ENCODE measurements at places on chromosomes 4 and X.

DNA sequence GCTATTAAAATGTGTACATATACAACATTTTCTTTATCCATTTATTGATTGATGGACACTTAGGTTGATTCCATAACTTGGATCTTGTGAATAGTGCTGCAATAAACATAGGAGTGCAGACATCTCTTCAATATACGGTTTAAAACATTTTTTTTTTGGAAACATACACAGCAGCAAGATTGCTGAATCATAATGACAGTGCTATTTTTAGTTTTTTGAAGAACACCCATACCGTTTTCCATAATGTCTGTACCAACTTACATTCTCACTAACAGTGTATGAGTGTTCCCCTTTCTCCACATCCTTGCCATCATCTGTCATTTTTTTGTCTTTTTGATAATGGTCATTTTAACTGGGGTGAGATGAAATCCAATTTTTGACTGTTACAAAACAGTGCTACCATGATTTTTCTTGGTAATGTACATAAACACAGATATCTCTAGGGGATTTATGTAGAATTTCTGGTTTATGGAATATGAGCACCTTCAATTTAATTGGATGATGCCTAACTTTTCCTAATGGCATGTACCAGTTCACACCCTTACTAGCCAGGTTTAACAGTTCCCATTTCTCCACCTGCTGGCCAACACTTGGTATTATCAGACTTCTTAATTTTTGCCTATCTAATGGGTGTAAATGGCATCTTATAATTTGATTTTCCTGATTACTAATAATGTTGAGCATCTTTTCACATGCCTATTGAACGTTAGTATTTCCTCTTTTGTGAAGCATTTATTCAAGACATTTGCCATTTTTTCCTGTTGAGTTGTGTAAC, 21.0 kb upstream of the TMSB15B start:
- DNase-seq, result no peak

DNA sequence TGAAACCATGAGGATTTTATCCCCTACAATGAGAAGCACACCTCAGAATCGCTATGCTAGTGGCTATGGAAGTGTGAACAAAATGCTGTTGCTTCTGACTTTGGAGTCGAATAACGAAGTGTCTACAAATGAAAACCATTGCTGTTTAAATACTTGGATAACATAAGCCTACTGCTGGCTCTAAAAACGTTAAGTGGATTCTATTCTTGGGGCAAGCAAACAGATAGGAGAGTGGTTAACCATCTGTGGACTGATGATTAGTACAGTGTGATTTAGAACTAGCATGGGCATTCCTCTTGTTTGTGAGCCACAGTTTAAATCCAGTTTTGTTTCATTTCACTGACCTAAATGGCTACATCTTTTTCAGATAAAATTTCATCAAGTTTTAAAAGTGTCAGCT, 109.7 kb upstream of the PNPLA4 start:
- DNase-seq, result no peak

DNA sequence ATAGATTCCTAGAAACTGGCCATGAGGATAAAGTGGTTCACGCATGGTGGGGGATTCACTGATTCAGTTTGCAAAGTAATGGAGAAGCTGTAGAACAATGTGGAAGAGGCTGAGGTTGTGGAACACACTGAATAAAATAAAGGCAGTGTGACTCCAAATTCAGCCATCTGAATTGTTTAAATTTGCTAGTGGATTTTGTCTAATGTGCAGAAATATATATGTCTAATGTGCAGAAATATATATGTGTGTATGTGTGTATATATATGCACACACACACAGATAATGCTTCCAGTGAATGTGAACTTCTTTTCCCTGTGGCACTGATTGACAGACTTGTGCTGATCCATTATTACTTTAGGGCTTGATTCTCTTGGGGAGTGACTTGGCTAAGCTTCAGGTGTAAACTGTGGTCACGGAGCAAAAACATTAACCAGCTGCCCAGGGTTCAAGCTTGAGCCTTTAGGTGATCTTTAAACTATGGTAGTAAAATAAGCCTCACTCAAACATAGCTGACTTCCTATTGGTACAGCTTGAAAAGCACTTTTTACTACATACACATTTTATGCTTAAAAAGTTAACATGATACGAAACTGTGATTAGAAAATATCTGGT, 3.5 kb downstream of the STBD1 start:
- DNase-seq, result no peak

DNA sequence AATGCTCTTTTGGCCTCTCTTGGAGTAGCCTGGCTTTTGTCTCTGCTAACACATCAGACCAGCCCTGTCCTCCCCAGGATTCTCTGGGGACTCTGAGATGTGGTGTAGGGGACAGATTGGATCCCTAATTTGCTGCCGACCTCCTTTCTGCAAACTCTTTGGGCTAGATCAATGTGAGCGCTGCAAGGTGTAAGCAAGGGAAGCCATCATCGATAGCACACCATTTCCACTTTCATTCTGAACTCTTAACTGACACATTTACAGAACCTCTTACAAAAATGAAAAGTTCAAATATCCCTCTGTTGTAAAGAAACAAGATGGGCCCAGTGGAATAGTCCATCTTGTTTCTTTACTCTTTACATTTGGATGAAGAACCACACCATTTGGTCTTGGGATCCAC, 46.6 kb downstream of the PGRMC2 start:
- DNase-seq, result no peak

- DNase-seq, result peak; percentile 47
Observed at GRCh38 chrX:64204701-64205440, 637 bp downstream of the AMER1 start.
